ENCODE measurements at places on chromosomes 2 and 18. TPM values are rescaled to one million over a fixed set of nuclear protein-coding genes. Genes with fewer than 3 reads are reported as not detected.

GRCh38 chr2:225471039-225471438, 71.5 kb downstream of the NYAP2 start:
- DNase-seq, result no peak

- DNase-seq, result no peak
Observed at GRCh38 chr2:64325852-64326577, 127.9 kb upstream of the LGALSL start.

DNA sequence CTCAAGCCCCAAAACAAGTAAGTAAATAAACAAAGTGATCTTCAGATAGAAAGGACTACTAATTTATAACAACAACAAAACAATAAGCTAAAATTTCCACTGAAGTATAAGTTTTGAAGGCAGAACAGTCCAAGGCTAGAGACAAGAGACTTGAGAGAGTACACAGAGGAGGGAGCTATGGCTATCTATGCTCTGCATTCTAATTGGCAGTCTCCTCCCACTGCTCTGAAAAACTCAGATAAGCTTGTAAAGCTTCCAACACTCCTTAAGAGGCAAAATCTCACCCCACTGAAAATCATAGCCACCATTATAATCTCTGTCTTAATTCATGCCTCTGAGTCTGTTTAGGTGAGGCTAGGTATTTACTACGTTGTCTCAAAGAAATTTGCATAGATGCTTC, 714.6 kb upstream of the LRATD1 start:
- no peak for DNase-seq

- no peak for DNase-seq
Observed at GRCh38 chr2:72130659-72131360, 16.9 kb downstream of the CYP26B1 start.

- no peak for DNase-seq
Observed at GRCh38 chr18:48319801-48320638, 89.2 kb downstream of the ZBTB7C start.

GRCh38 chr18:31509571-31509970, 11.6 kb downstream of the DSG2 start:
- no peak for DNase-seq

DNA sequence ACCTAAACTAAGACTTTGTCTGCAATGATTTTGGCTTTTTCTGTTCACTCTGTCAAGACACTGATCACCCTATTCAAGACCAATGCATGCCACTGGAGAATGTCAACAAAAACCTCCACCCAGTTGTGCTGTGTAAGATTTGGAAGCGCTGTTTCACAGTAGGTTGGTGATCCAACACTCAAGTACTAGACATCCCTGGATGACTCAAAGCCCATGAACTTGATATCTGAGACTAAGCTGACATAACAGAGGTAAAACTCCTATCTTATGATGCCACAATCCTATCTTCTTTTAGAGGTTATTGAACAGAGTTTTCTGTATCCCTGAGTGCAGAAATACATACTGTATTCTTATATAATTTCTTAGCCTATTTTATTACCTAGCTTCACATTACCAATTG, 251.3 kb upstream of the ETAA1 start:
- no peak for DNase-seq

GRCh38 chr2:217273162-217273561, 413.3 kb upstream of the TNP1 start:
- no peak for DNase-seq

DNA sequence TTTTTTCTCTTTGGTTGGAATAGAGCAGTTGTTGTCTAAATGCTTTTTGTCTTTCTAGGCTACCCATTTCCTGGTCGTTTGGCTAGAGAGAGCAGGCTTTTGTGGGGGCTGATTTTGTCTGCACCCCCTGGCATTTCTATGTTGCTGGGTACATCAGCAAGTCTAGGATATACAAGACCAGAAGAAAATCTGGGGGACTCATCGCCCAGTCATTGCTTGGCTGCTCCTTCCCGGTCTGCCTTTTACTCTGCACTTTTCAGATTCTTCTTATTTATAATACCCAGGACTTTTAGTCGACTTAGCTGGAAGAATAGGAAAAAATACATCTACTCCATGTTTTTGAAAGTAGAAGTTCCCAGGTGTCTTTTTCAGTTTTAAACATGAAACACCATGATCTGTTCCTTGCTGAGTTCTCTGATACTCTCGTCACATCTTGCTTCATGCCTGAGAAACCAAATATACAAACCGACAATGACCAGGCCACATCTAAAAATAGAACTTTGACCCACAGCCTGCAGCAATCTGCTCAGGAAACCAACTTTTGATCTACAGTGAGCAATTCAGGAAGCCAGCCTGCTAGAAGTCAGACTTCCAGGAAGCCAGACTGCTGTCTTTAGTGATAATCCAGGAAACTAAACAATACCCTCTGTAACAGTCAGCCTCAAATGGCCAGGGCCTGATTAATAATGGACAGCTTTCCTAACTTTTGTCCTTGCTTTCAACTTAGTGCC, 163.8 kb upstream of the MEX3C start:
- peak; percentile 46 for DNase-seq

The ZNF521 gene
- 66.4 TPM for total RNA-seq

DNA sequence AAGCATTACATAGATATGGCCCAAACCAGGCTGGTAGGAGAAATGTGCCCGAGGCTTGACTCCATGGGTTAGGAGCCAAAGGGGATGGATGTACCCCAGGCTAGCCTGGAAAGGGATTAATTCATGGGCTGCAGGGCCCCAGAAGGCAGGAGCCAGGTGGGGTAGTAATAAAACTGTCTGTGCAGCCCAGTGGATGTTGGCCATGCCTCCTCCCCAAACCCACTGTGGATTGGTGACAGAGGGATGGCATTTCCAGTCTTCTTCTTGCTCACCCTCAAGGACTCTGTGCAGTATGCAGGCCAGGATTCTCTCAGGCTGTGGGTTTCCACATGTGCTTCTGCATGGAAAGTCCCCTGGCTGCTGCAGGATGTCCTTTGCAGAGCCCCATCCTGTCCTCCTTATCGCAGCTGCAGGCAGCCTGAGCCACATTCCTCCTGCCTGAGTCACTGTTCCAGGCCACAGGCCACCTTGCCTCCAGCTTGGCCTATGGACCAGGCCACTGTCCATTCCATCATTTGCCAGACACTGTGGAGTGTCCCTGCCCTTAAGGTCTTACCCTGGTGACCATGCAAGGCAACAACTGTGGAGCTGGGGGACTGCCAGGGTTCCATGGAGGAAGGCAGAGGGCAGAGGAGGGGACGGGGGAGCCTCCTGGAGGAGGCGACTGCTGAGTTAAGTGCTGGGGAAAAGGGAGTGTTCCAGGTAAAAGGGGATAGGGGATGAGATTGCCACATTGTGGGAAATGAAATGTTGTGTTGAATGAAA, 38.9 kb downstream of the INO80C start:
- peak; percentile 99 for DNase-seq

The IL36B gene
- total RNA-seq, result not detected

- DNase-seq, result no peak
Observed at GRCh38 chr2:198544461-198544860, 740.1 kb downstream of the PLCL1 start.

DNA sequence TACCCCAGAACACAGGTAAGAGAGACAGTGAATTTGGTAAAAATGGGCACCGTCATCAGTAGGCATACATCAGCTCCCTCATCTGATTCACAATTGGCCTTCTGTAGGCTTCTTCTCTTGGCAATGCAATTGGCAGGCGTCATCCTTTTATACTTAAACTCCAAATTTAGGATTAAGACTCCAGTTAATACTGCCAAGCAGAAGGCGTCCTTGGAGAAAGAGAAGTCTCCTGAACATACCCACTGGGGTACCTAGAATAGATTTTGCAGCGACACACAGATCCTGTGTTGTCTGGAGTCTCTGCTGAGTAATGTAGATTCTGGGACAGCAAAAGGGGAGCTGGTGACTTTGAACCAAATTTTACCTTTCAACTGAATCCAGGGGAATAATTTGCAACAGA, 592 bp upstream of the METAP1D start:
- DNase-seq, result no peak

The PEX13 gene
- 37.9 TPM for total RNA-seq

DNA sequence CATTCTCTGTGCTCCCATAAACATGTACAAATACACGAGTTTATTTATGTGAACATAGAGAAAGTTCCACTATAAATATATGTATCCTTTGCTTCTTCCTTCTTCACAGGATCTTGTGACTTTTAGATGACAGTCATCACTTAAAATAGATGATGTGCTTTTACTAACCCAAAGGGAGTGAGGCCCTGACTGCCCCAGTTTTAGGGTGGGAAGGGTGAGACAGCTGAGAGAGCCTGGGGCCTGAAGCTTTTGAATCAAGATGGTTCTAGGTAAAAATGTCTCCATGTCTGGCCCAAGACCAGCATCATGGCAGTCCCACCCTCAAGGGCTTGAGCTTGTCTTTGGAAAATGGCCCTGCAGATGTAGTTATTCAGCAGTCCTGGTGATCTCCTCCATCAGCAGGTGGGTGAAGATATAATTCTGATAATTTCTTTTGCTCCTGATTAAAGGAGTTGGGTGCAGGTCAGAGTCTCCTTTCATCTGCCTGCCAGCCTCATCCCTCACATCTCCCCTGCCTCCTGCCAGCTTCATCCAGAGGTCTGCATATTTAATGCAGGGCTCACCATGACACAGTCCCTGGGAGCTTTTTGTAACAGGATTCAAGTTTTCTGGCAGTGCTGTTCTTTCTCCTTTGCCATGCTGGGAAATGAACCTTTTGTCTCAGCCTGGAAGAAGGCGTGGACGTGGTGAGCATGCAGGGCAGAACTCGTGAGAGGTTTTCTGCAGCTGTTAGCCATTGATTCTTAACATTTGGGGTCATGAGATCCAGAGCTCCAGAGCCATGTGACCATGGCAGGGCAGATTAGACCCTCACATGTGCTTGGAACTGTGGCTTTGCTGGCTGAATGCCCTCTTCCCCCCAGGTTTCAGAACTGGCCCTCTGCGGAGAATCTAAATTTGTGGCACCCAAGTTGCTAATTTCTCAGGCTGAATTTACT, 2.7 kb downstream of the HRH4 start:
- no peak for DNase-seq

DNA sequence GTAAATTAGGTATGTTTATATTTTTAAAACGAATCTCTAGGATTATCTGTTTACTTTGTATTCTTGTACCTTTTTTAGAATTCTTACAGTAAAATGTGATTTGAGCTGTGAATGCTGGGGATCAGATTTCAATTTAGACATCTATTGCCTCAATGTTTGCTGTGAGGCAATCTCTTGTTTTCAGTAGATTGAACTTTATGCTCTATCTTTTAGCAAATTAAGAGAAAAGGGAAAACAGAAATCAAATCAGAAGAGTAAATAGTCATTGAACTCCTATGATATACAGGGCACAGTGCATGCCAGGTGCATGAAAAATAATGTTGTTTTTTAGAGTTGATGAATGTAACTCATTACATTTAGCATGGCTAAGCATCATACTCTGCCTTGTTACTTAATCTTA, 39.5 kb downstream of the ZC3H6 start:
- no peak for DNase-seq

DNA sequence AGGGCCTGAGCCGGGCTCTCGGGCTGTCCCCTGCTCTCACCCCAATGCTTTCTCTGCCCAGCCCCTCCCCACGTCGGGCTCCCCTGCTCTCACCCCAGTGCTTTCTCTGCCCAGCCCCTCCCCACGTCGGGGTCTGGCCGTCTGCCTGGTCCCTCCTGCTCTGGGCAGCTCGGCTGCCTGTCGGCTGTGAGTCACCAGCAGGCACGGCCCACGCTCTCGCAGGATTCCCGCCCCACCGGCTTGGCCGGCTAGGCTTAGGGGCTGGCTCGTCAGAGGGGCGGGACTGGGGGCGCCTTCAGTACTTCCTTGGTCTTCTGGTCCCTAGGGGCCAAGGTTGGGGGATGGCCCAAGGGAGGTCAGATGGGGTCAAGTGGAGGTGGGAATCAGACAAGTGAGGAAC, 3.3 kb downstream of the BOK start:
- peak; percentile 78 for DNase-seq

The CNDP1 gene
- total RNA-seq, result not detected

DNA sequence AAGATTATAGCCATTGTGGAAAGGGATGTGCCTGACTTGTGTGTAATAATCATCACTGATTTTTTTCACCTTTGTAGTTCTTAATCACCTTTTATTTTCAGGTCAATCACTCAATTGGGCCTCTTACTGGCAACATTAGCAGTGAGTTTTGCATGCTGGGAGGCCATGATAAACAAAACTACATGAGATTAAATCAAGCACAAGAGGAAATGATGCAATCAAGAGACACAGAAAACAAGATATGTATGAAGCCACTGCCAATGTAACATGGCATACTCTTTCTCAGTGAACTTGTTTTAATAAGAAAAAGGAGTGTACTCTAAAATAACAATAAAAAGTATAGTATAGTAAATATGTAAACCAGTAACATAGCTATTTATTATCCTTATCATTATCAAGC, 69.9 kb upstream of the FSIP2 start:
- no peak for DNase-seq
